ENCODE measurements at places on chromosomes 5 and 9.
A peak's percentile ranks its signal among the peaks of the same experiment; 100 is the strongest.

- no peak for DNase-seq
These were observed 26.4 kb downstream of the PTPN3 start for GRCh38 chr9:109471475-109472393.

DNA sequence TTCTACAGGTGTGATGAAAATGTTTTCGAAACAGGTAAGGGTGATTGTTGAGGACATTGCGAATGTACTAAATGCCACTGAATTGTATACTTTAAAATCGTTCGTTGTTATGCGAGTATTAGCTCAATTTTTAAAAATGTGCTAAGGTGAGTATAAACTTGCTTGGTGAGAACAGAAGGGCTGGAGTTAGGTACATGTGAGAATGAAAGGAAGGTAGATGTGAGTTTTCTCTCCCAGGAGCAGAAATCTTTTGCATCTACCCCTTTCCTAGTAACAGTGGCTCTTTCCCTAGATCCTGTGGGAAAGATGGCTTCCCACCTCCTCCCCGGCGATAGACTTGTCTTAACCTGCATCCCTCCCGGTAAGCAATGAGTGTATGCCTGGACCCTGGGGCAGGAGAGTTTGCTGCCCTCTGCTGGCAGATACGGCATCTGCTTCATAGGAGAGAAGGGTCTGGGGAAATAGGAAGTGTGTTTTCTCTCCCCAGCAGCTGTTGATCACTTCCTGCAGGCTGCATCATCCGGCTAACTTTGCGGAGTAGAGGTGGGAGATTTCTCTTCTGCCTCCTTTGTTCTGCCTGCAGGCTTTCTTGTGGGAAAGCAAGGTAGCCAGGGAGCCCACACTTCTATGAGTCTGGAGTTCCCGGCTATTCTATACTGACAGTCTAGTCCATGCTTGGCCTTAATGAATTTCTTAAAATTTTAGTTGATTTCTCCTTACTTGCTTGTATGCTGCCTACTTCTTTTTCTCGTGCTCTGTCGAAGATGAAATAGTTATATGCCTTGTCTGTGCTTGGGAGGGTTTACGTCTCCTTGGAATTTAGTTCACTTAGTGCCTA, 373.3 kb upstream of the SEMA6A start:
- peak; percentile 9 for DNase-seq

DNA sequence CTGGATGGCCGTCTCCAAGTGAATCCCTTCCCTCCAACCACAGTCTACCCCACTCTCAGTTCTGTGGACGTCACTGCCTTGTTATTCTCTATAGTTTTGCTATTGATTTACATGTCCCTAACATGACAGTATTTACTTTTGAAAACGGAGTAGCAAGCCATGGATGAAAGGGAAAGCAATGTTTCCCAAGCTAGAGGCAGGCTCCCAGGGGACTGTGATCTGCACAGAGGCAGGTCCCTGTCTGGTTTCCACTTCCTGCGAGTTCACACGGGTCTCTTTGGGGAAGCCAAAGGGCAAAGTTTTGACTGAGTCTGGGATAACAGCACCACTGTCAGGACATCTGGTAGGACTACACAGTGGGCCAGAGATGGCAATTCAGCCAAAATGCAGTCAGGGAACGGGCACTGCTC, 12.7 kb downstream of the C9orf153 start:
- DNase-seq: no peak

GRCh38 chr5:176535101-176535663, 2.0 kb downstream of the RNF44 start:
- DNase-seq: no peak

DNA sequence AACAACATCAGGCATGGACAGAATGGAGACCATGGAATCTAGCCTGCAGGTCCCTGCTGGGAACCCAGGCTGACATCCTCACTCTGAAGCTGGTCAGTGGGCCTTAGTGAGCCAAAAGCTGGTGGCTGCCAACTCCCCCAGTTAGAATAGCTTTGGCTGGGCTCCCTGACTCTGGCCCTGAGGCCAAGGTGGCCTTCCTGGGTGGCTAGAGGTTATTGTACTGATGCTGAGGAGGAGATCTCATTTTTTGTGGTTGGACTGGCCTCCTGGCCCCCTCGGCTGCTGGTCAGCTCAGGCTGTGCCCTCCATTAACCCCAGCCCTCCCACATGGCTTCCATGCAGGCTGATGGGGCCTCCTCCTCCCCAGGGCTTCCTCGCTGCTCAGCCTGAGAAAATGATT, 101.2 kb upstream of the PANK3 start:
- no peak for DNase-seq

GRCh38 chr9:80552931-80553330, 981.2 kb downstream of the TLE4 start:
- no peak for DNase-seq

GRCh38 chr9:129131300-129132145, 20.3 kb downstream of the PTPA start:
- peak; percentile 78 for DNase-seq

DNA sequence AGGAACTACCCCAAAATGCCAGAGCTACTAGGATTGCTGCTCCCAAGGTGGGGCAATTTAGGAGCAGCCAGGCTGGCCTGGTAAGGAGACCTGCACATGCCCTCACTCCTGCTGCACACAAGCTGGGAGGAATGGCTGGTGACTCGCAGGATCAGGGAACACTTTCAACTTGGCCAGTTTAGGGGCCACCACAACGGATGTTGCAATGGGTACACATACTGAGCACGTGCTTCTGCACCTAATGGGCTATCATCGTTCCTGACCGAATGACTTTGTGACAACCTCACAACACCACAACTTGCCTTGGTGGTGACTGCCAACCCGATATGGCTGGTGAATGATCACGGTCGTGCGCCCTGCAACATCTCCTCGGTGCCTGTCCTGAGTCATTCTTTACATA, 172.0 kb downstream of the ROR2 start:
- no peak for DNase-seq

- peak; percentile 31 for DNase-seq
These were observed 6.1 kb downstream of the GARIN3 start for GRCh38 chr5:157160001-157160400.

GRCh38 chr5:90263102-90263820, 146.3 kb downstream of the CETN3 start:
- DNase-seq: no peak

- DNase-seq: no peak
These were observed 31.5 kb upstream of the SGCD start for GRCh38 chr5:156295431-156295830.

DNA sequence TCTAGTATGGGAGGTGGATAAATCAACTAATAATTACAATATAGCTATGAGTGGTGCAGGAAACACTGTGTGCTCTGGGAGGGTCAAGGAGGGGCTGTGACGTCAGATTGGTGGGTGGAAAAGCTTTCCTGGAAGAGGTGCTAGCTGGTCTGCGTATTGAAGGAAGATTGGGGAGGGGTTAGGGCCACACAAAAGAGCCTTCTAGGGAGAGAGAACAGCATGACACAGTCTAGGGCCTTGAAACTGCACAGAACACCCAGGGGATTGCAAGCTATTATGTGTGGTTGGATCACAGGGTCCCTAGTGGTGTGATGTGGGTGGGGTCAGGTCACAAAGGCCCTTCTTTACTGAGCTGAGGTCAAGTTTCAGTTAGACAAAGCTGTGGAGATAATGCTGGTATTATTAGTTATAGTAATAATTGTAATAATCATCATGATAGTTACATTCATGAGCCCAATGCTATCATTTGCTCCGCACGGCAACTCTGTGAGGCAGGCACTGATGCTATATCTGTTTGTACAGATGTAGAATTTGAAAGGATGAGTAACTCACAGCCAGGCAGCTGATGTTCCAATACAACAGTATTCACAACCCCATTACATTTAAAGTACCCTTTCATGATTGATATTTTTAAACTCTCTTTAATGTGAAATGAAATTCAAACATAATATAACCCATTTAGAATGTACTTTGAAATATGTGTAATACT, 197.4 kb upstream of the IL12B start:
- no peak for DNase-seq

DNA sequence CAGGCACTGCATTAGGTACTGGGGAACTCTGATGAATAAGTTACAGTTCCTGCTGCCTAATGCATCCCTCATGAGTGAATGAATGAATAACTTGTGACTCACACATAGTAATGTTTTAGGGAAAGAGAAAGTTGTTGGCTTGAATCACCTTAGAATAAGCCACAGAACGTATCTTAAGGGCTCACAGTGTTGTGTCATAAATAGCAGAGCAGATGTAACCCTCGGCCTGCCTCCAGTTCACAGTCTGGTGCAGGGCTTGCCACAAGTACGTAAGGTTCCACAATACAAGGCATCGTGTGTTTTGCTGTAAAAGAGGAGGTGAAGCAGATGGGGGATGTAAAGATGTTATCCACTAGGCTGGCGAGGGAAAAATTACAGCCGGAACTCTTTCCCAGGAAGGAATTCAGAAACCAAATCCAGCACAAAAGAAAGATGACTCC, 218.7 kb downstream of the TRPM3 start:
- no peak for DNase-seq

DNA sequence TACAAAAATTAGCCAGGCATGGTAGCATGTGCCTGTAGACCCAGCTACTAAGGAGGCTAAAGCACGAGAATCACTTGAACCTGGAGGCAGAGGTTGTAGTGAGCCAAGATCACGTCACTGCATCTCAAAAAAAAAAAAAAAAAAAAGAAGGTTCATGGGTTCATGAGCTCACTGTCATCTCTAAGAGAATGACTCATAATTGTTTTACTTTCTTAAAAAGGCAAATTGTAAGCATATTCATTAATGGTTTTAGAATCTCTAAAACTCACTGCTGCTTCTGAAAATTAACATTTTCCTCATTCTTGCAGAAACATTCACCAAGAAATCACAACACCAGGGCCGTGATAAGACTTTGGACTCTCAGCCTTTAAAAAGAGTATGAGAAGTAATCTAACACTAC, 103.6 kb downstream of the GNA14 start:
- no peak for DNase-seq

GRCh38 chr5:67272453-67273130, 76.0 kb upstream of the CD180 start:
- no peak for DNase-seq

- no peak for DNase-seq
These were observed 7.6 kb downstream of the BASP1 start for GRCh38 chr5:17224858-17225511.

GRCh38 chr5:138460032-138460693, 5.1 kb upstream of the EGR1 start:
- DNase-seq: no peak

DNA sequence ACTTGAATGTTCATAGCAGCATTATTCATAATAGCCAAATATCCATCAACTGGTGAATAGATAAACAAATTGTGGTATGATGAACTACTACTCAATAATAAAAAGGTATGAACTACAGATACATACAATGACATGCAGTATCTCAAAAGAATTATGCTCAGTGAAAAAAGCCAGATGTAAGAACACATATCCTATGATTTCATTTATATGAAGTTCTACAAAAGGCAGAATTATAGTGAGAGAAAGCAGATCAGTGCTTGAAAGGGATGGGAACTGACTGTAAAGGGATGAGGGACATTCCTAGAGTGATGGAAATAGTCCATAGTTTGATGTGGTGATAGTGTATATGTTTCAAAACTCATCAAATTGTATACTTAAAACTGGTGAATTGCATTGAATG, 339.0 kb downstream of the ENC1 start:
- DNase-seq: no peak

GRCh38 chr5:121974261-121974660, 12.5 kb downstream of the SRFBP1 start:
- DNase-seq: no peak

- no peak for DNase-seq
These were observed 13.5 kb downstream of the EEIG1 start for GRCh38 chr9:127967151-127967809.

GRCh38 chr9:710951-711745, 130.3 kb upstream of the DMRT1 start:
- DNase-seq: no peak

DNA sequence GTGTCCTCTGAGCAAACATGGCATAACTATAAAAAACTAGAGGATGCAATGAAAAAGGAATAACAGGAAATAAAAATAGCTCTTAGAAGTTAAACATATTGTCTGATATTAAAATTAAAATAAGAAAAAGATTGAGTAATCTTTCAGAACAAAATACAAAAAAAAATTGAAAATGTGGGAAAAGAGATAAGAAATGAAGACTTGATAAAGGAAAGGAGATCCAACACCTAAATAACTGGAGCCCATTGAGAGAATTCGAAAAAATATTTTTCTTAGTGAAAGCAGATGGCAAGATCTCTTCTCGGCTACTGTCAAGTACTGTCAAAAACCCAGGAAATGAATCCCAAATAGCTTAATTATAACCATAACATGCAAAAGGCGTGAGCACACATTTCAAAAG, 24.9 kb downstream of the LIFR start:
- no peak for DNase-seq

- no peak for DNase-seq
These were observed 103.5 kb upstream of the NR3C1 start for GRCh38 chr5:143506836-143507552.

GRCh38 chr5:145683431-145683830, 151.7 kb downstream of the PRELID2 start:
- no peak for DNase-seq

DNA sequence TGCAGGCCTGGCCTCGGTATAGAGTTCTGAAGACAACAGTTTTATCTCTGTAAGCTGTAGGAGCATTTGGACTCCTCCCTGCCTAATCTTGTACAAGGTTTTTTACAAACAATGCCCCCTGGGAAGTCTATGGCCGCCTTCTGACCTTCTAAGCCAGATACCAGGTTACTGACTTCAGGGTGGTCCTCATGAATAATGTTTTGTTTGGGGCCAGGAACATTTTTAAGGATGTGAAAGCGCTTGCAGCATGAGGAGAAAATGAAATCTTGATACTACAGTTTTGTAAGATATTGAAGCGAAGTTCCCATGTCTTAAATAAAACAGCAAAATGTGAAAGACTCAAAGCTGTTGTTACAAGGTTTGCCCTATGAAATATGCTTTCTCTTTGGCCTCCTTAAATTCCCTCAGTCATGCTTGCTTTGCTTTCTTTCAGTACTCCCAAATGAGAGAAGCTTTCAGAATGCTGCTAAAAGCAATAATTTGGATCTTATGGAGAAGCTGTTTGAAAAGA, 5.2 kb downstream of the ANKDD1B start:
- DNase-seq: no peak

GRCh38 chr5:155275222-155275621, 261.7 kb downstream of the KIF4B start:
- DNase-seq: no peak

DNA sequence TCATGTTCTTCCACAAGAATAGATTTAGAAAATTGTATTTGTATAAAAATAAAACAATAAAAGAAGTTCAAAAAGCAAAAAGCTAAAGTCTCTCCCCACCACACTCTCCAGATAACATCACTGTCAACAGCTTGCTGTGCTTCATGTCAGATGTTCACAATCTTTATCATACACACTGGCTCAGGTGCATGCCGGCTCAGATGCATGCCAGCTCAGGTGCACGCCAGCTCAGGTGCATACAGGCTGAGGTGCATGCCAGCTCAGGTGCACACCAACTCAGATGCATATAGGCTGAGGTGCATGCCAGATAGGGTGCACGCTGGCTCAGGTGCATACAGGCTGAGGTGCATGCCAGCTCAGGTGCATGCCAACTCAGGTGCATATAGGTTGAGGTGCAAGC, 26.5 kb downstream of the SEMA4D start:
- no peak for DNase-seq

- DNase-seq: no peak
These were observed 3.4 kb downstream of the SSNA1 start for GRCh38 chr9:137191691-137192447.

- DNase-seq: no peak
These were observed 8.0 kb downstream of the DELE1 start for GRCh38 chr5:141931694-141932093.

GRCh38 chr5:169248550-169248949, 52.4 kb downstream of the SLIT3 start:
- no peak for DNase-seq

GRCh38 chr5:159198063-159199036, 11.0 kb downstream of the RNF145 start:
- no peak for DNase-seq
